Lung microvascular endothelial cell (primary cell): ENCODE measurements at places on chromosomes 4 and X.

- no peak for DNase-seq
Observed at GRCh38 chrX:137479386-137479785, 86.5 kb upstream of the ZIC3 start.

GRCh38 chr4:17489721-17490120 is 22.2 kb downstream of the QDPR start:
- no peak for DNase-seq

GRCh38 chr4:166014411-166014810 is 141.4 kb downstream of the TLL1 start:
- no peak for DNase-seq

GRCh38 chr4:167088115-167088514 is 146.2 kb downstream of the SPOCK3 start:
- no peak for DNase-seq

DNA sequence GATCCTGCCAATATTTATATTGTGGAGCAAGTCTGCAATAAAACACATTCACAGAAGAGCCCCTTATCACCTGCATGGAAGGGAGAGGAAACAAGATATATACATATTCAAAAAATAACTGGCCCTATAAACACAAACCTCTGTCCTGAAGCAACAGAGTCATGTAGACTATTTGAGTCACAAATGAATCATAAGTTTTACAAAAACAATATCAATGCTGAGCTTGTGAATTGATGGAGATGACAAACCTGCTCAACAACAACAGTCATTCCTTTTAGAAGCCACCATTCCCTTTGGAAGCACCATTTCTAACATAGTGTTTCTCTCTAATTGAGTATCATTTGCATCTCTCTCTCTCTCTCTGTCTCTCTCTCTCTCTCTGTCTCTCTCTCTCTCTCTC is 313.9 kb downstream of the MID1IP1 start:
- no peak for DNase-seq

DNA sequence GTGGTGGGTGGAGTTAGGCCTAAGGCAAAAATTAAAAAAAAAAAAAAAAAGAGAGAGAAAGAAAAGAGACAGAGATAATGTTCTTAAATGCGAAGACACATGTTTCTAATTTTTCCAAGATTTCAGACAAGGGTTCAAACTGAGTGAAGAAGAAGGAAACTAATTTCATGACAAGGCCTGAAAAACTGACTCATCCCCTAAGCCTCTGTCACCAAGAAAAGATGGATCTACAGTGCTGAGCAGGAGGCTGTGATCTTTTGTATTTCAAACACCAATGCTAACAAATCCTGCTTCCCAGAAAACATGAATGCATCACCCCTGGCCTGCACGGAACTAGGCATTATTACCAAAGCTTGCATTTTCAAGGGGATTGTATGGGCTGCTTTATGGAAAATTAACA is 75.3 kb downstream of the PPARGC1A start:
- DNase-seq = no peak

- no peak for DNase-seq
Observed at GRCh38 chr4:7938266-7938608, 1.4 kb downstream of the AFAP1 start.

DNA sequence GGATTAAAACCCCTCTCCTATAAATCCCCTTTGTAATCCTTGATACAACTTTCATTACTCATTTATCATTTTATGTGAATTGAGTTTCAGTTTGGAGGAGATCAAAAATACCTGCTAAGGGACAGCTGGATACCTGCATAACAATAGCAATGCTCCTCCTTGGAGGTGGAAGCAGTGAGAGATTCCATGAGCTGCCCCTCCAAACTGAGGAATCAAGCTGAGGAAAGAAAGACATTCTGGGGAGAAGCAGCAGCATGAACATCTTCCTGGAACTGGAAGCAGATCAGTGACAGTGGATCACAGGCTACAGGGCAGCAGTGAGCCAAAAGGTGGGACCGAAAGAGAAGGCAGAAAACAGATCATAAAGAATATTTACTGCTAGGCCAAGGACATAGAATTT is 199.8 kb upstream of the CNKSR2 start:
- no peak for DNase-seq

GRCh38 chrX:1941321-1941720 is 326.5 kb downstream of the ASMT start:
- DNase-seq = no peak
